GM19239 (cell line): ENCODE measurements at places on chromosomes 16 and 17.

- no peak for DNase-seq
These were observed 6.8 kb upstream of the SP6 start for GRCh38 chr17:47857551-47858455.

GRCh38 chr16:1435921-1436697 is 5.2 kb downstream of the PERCC1 start:
- no peak for DNase-seq

DNA sequence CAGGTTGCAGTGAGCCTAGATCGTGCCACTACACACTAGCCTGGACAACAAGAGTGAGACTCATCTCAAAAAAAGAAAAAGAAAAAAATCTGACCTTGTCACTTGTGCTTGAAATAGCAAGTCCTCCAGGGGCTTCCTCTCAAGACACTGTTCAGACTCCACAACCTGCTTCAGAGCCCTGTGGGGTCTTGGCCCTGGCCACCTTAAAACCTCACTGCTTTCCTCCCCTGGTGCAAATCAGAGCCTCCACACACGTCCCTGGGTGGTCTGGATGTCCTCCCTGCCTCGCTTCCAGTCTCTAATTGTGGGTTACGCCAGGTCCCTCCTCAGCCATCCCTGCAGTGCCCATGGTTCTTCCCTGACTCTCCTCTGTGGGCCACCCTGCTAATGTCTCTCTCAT is 4.7 kb downstream of the ACD start:
- DNase-seq, result no peak

GRCh38 chr17:10130677-10131076 is 67.7 kb downstream of the GAS7 start:
- no peak for DNase-seq

DNA sequence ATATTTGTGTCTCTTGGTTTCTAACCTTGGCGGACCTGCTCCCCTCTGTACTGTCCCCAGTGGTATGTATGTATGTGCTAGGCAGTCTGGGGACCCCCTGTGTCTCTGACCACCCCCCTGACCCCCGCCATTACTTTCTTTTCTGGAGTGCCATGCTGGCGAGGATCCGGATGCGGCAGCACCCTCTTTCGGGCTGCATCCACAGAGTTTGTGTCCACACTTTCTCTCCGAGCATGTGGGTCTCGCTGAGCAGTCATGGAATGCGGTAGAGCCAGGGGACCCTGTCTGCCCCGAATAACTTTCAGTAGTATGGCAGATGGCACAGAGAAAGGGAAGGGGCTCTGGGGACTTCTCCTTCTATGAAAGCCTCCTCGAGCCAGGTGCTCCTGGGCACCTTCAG is 17.0 kb downstream of the KCTD2 start:
- no peak for DNase-seq

DNA sequence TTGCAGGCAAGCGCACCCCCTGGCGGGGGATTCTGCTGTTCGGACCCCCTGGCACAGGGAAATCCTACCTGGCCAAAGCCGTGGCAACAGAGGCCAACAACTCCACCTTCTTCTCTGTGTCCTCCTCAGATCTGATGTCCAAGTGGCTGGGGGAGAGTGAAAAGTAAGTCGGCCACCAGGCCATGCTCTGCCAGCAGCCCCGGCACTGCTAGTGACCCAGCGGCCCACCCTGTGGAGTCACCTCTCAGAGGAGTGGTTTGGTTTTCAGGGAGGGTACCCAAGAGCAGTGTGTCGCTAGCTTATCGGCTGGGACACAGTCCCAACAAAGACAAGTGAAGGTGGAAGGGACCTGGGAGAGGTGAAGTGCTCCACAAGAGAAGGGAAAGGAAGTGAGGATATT is 8.2 kb downstream of the VPS4A start:
- no peak for DNase-seq

DNA sequence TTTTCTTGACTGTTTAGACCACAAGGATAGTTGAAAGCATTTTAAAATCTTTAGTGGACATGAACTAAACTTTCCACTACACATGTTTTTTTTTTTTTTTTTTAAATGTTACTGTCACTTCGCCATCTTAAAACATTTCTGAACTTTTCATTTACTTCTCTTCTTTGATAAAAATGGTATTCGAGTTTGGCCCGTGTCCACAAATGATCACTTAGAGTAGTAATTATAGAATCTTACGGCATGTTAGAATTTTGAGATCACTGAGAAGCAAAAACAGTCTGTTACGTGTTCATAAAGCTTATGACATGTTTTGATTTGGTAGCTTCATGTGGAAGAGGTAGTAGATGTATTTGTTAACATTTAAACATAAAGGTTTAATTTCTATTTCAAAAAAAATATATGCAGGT is 1.1 kb downstream of the NSRP1 start:
- DNase-seq, result no peak

GRCh38 chr16:70759666-70760065 is 41.3 kb downstream of the VAC14 start:
- DNase-seq, result no peak

GRCh38 chr16:73066927-73067670 is 19.2 kb upstream of the ZFHX3 start:
- no peak for DNase-seq

DNA sequence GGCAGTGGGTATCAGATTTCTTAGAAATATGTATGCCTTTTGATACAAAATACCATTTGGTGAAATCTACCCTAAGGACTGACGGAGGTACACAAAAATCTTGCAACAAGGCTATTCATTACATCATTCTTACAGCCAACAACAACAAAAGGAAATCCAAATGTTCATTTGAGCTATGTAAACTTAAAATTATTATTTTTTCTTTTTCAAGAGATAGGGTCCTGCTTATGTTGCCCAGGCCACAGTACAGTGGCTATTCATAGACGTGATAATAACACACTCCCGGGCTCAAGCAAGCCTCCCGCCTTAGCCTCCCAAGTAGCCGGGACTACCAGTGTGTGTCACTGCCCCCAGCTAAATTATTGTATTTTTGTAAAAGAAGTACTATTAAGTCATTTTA is 9.0 kb downstream of the SRR start:
- no peak for DNase-seq
